Kidney (tissue), 22 donors: ENCODE measurements at places on chromosomes 5 and 9. TPM values are rescaled to one million over a fixed set of nuclear protein-coding genes. Genes with fewer than 3 reads are reported as not detected.

GRCh38 chr9:92392690-92393089 lies 11.7 kb downstream of the OGN start:
- DNase-seq, result no peak

- peak; percentile 40 for DNase-seq
Measured at GRCh38 chr5:158381614-158382160, 522.7 kb upstream of the CLINT1 start.

GRCh38 chr9:106535439-106535838 lies 327.5 kb upstream of the ZNF462 start:
- no peak for DNase-seq

GRCh38 chr5:170333161-170333910 lies 35.8 kb upstream of the LCP2 start:
- DNase-seq, result no peak

DNA sequence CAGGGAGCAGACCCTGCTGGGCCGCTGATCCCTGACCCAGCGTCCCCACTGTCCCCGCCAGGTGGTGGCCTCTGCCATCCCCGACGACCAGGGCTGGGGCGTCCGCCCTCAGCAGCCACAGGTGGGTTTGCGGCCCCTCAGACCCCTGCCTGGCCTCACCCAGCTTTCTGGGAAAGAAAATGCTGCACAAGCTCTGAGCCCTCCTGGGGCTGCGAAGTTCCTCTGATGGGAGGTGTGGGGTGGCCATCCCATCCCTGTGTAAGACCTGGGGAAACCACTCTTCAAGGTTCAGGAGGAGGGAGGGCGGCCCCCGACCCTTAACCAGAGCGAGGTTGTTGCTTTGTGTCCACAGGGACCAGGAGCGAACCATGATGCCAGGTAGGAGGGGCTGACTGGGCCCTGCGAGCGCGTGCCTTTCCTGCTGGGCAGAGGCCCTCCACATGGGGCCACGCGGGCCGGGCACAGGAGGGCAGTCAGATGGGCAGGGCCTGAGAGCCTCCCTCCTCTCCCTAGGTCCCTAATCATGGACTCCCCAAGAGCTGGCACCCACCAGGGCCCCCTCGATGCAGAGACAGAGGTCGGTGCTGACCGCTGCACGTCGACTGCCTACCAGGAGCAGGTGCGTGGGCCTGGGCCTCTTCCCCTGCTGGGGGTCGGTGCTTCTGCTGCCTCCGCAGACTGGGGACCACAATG lies 7.7 kb downstream of the NOXA1 start:
- DNase-seq, result no peak

DNA sequence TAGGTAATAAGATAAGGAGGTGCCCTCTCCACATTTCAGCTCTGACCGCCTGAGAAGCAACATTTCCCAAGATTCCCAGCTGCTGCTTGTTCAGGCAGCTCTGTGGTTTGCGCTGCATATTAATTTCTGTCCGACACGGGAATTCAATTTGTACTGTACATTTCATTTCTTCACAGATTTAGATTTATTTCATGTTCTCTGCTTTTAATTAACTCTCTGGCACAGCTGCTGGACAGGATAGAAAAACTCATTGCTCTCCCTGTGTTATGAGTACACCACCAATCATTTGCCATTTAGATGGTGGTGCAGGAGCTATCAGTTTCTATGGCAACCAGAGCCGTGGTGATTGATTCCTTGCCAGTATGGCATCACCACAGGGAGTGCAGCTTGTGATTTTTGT lies 558.5 kb downstream of the DMRTA1 start:
- no peak for DNase-seq

- DNase-seq, result no peak
Measured at GRCh38 chr5:142717582-142718215, 31.8 kb upstream of the FGF1 start.

GRCh38 chr9:69027355-69028097 lies 8.0 kb upstream of the FXN start:
- peak; percentile 48 for DNase-seq

DNA sequence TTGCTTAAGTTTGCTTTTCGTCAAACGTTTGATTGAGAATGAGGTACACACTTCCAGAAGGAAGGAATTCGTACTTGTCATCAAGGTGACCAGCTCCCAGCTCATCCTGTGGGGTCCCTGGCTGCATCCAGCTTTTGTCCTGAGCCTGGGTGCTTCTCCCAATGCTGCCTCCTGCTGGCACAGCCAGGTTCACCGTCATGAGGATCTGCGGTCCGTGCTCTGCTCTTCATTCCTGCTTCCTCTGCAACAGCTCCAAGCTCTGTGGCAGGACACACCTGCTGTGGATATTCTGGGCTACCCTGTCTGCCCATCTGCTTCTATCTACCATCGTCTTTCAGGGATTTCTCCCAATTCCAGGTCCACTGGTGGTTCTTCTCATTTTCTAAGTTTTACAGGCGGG lies 13.3 kb upstream of the UBE2QL1 start:
- no peak for DNase-seq

DNA sequence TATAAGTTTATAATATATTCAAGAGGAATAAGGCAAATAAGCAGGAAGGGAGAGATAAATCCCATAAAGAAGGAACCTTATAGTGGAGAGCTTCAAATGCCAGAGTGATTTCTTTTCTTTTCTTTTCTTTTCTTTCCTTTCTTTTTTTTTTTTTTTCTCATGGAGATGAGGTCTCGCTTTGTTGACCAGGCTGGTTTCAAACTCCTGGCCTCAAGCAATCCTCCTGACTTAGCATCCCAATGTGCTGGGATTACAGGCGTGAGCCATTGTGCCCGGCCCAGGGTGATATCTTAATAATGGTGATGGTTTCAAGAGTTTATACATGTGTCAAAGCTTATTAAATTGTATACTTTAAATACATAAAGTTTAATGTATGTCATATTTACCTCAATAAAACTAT lies 19.6 kb upstream of the FOCAD start:
- no peak for DNase-seq

GRCh38 chr5:40124367-40124766 lies 555.3 kb upstream of the PTGER4 start:
- DNase-seq, result no peak

GRCh38 chr5:32928761-32929160 lies 217.6 kb downstream of the NPR3 start:
- no peak for DNase-seq

- DNase-seq, result no peak
Measured at GRCh38 chr5:39417979-39418378, 6.8 kb downstream of the DAB2 start.

- no peak for DNase-seq
Measured at GRCh38 chr5:91357806-91358205, 25.3 kb downstream of the ARRDC3 start.

DNA sequence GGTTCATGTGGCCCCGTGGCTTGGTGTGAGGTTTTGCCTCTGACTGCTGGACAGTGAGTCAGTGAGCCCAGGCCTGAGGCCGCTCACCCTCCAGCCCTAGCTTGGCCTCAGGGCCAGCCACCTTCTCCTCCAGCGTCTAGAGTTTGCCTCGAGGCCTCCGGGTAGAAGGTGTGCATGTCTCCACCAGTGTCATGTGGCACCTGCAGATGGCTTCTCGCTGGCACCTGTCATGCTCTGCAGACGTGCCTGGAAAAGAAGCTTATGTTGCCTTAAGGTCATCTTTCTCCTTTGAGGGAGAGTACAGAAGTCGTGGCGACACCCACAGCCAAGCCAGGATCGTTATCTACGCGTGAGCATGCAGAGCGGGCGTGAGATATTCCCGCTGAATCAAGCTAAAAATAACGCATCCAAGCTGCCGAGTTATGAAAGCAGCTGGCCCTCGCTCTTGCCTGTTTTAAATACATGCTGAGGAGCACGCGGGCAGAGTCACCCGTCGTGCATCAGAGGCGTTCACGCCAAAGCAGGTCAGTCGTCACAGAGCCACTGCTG lies 79.7 kb upstream of the FCN2 start:
- DNase-seq, result no peak

GRCh38 chr9:99249619-99250018 lies 27.5 kb downstream of the SEC61B start:
- no peak for DNase-seq

DNA sequence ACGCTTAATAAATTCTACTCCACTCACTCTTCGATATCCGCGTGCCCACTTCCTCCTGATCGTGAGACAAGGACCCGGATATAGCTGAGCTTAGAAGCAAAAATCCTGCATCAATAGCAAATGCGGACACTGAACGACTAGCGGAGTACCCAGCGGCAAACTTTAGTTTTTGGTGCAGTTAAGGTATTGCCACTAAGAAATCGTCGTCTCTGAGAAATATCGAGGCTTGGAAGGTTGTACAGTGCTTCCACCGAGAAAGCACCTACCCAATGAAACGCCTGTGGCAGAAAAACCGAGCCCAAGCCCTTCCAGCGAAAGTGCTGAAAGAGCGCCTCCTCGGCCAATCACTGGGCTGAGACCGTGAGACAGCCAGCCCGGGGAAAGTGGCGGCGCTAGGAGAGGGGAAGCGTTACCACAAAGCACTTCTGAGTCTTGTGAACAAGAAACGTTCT lies 32.2 kb downstream of the ANXA2R start:
- DNase-seq, result peak; percentile 84

GRCh38 chr9:95224376-95225019 lies 93.0 kb downstream of the FANCC start:
- no peak for DNase-seq

DNA sequence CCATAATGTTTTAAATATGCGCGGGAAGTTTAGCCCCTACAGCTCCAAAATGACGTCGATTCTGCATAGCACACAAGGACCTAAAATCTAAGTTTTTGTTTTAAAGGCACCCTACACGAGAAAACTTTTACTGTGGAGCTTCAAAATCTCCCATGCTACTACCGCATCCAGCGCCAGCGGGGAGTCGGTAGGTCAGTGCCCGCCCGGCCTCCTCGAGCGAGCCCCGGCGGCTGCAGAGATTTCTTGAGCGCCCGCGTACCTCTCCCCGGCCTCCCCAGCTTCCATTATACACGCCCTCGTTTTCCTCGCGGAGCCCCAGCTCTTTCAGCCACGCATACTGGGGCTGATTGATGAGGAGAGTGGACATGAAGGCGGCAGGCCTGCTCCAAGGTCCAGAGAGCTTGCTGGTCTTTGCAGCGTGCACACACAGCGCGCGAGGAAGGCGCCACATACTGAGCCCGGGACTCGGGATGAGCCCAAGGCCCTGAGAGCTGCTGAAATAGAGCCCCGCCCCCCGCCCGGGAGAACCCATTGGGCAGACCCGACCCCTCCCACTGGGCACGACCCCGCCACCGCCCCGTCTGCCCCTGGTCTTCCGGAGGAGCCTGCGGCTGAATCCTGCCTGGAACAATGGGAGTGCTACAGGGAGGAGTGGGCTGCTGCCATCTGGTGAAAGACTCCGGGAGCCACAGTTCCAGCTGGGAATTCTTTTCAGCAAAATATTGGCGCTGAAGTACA lies at the start of gene ALDH7A1:
Gene ALDH7A1, minus strand, starts transcription at position 472 of the 738 bp plus-strand sequence. Its CDS starts 21 bp downstream, at position 451.
- peak; percentile 98 for DNase-seq

The MSX2 gene
- polyA plus RNA-seq, result 0.37 TPM

The NMUR2 gene
- polyA plus RNA-seq, result 0.30 TPM

The CDC20B gene
- polyA plus RNA-seq, result 0.88 TPM

The TICAM2 gene
- polyA plus RNA-seq, result 2.0 TPM

The FUT7 gene
- polyA plus RNA-seq, result not detected

The TMEM161B gene
- polyA plus RNA-seq, result 8.9 TPM

The GAS1 gene
- 5.8 TPM for polyA plus RNA-seq

The PRRC2B gene
- polyA plus RNA-seq, result 37.4 TPM
